Substantia nigra (tissue), 51 donors: ENCODE measurements at places on chromosomes 4 and X.

DNA sequence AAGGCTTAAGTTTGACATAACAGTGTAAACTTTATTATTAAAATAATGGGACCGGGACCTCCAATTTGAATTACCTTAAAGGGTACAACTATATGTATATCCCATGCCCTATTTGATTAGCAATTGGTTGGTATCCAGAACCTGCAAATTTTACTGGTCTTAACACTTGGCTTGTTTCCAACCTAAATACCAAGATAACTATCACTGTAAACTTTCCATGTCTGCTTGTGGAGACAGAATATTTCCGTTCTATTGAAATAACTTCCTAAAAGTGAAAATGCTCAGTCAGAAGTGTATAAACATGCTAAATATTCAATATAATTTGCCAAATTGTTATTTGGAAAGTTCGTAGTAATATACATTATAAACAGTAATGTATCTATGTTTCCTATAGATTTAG lies 154.0 kb downstream of the TMEM47 start:
- no peak for DNase-seq

- no peak for DNase-seq
These were observed 102.4 kb downstream of the CAMK2D start for GRCh38 chr4:113659127-113659526.

GRCh38 chr4:122662701-122663100 lies 41.8 kb upstream of the IL21 start:
- no peak for DNase-seq

GRCh38 chrX:27008486-27008885 lies 454.7 kb downstream of the PPP4R3C start:
- DNase-seq = no peak

GRCh38 chr4:69936566-69936965 lies 5.7 kb downstream of the CSN1S1 start:
- DNase-seq = no peak

- DNase-seq = no peak
These were observed 19.9 kb downstream of the MRFAP1 start for GRCh38 chr4:6660430-6660829.

DNA sequence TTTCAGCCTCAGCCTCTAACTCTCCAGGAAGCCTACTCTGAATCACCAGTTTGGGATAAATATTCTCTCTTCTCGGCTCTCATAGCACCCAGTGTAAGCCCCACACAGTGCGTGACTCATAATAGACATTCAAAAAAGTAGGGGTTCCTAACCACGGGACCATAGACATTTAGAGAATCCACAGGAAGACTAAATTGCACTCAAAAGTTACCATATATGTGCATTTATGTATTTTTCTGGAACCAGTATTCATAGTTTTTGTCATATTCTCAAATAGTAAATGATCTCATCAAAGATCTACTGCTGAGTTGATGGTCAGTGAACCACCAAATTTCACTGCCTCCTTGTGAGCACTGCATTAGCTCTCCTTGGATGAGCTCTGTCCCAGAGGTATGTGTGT lies 625.7 kb downstream of the SMARCA1 start:
- DNase-seq = no peak

GRCh38 chr4:170274616-170275015 lies 184.9 kb upstream of the AADAT start:
- no peak for DNase-seq

GRCh38 chrX:25433307-25433706 lies 417.5 kb upstream of the ARX start:
- no peak for DNase-seq
